SK-N-SH (cell line): ENCODE measurements at places on chromosomes 1 and 21. TPM values are rescaled to one million over a fixed set of nuclear protein-coding genes. Genes with fewer than 3 reads are reported as not detected.

OTUD3 gene
- polyA plus RNA-seq: 2.6 and 3.3 TPM in 2 replicates

KLF17 gene
- polyA plus RNA-seq: 0.21 and 0.26 TPM in 2 replicates

RSBN1 gene
- polyA plus RNA-seq: 3.9 and 4.0 TPM in 2 replicates

BSND gene
- polyA plus RNA-seq: not detected in 2 replicates

F5 gene
- polyA plus RNA-seq: under 0.01 TPM in 1 of 2 replicates, not detected in the other

LRRC53 gene
- polyA plus RNA-seq: not detected in 2 replicates

APCS gene
- polyA plus RNA-seq: not detected in 2 replicates
